ENCODE measurements at places on chromosomes 3 and 15.

DNA sequence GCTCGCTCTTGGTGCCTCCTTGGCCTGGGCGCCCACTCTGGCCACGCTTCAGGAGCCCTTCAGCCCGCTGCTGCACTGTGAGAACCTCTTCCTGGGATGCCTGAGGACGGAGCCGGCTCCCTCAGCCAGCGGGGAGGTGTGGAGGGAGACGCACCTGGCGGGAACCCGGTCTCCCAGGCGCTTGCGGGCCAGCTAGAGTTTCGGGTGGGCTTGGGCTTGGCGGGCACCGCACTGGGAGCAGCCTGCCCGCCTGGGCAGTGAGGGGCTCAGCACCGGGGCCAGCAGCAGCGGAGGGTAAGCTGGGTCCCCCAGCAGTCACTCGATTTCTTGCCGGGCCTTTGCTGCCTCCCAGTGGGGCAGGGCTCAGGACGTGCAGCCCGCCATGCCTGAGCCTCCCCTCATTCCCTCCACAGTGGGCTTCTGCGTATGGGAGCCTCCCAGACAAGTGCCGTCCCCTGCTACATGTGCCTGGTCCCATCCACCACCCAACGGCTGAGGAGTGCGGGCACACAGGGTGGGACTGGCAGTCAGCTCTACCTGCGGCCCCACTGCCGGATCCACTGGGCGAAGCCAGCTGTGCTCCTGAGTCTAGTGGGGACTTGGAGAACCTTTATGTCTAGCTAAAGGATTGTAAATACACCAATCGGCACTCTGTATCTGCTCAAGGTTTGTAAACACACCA is 708.7 kb downstream of the VGLL3 start:
- no peak for DNase-seq

DNA sequence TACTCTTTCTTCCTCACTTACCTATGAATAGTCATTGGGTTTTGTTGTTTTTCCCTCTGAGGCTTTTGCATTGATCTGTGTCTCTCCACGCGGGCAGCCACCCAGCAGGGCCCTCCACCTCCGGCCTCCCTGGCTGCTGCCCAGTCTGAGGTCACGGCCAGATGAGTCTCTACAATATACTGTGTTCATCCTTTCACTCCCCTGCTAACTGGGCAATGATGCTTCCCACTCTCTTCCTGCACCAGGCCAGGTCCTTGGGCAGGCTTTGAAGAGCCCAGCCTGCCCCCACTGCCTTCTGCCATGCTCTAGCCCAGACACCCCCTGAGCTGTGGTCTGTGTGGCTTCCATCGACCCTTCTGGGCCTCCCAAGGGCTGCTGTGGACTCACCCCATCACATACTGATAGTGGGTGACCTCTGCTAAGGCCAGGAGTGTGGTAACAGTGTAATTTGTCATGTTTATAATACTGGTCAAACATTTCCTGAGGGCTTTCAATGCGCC is 18.0 kb downstream of the PDIA5 start:
- no peak for DNase-seq

- DNase-seq, result no peak
Measured at GRCh38 chr3:46001178-46001577, 5.6 kb upstream of the FYCO1 start.

- no peak for DNase-seq
Measured at GRCh38 chr3:25478964-25479726, 51.1 kb downstream of the RARB start.

GRCh38 chr15:100785181-100786138 is 94.2 kb upstream of the ALDH1A3 start:
- no peak for DNase-seq

GRCh38 chr15:87608238-87609028 is 648.1 kb downstream of the NTRK3 start:
- DNase-seq, result no peak
